Activated B cell treated with CpG ODN at 0.5 μM for 24 hours (primary cell): ENCODE measurements at places on chromosomes 11 and 22. TPM values are rescaled to one million over a fixed set of nuclear protein-coding genes. Genes with fewer than 3 reads are reported as not detected.

DNA sequence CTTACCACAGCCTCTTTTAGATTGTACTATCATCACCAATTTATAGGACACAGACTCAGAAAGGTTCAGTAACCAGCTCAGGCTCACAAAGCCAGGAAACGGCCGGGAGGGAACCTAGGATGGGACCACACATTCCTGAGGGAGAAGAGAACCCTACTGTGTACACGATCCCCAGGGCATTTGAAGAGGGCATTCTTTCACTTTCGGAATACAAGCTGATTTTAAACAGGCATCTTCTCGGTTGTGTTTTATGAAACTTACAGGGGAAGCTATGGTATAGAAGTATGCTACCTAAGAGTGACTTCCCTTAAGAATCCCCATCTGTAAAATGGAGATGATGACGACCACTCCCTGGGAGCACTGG, 19.0 kb downstream of the SMCO4 start:
- DNase-seq = no peak

DNA sequence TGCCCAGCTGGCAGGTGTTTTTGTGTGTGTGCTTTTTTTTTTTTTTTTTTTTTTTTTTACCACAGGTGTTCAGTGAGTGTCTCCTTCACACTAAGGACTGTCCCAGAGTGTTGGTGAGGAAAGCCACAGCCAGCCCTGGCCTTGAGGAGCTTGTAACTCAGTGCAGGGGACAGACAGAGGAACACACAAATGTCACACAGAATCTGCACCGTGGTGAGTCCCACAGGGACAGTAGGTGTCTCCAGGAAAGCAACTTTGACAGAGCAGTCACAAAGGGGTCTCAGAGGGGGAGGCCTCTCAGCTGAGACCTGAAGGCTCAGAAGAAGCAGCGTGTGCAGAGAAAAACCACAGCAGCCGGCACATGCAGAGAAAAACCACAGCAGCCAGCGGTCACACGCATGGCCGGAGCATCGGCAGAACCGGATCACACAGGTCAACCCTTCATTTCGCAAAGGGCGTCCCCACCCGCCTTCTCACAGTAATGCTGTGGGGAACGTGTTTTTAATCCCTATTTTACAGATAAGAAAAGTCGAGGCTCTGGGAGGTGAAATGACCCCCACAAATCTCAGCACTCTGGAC, 101.7 kb upstream of the PRR5 start:
- DNase-seq = no peak

GRCh38 chr11:7691759-7692350, 14.4 kb downstream of the OVCH2 start:
- DNase-seq = no peak

DNA sequence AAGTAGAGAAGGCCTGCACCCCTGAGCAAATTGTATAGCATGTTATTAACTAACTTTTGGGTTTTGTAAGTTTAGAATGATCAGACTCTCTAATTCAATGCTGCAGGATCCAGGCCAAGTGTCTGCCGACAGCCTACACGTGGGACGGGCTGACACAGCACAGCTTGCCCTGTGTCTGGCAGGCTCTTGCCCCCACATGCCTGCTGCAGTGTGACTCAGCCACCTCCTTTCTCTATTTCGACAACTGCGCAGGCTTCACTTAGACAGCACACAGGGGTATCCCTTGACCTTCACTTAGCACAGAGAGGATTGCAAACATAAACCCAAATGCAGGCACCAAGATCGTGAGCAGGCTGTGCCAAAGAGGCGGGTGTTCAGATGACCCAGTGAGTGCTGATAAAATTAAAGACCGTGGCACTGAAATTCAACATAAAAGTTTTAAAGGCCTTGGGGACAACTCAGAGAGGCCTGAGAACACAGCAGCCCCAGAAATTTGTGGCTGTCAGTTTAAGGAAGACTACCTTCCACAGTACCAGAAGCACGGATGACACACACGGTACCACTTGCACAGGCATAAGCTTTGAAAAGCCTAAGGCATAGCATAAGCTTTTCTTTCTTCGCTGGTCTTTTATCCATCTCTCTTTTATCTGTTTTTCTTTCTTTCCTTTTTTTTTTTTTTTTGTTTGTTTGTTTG, 37.8 kb downstream of the SCN3B start:
- DNase-seq = no peak

- no peak for DNase-seq
These were observed 1.1 kb upstream of the TTLL8 start for GRCh38 chr22:50058906-50059880.

GRCh38 chr22:50739894-50740293, 1.9 kb downstream of the ACR start:
- DNase-seq = no peak

DNA sequence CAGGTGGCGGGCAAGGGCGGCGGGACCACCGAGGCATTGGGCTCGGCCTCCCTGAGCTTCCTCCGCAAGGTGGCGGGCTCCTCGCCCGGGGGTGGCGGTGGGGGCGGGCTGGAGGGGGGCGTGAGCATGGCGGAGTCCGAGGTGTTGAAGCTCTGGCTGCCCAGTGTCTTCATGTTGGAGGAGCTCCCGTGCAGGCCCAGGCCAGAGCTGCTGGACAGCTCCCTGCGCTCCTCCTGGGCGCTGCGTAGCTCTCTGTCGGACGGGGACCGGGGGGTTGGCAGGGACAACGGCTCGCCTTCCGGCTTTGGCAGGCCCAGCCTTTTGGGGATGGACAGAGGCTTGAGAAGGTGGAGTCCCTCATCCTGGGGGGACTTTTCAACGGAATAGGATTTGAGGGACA, 43.9 kb upstream of the BID start:
- DNase-seq = no peak

GRCh38 chr11:109349276-109350080, 72.5 kb upstream of the C11orf87 start:
- DNase-seq = no peak

- DNase-seq = no peak
These were observed 9.4 kb upstream of the PLEKHB1 start for GRCh38 chr11:73637012-73637411.

DNA sequence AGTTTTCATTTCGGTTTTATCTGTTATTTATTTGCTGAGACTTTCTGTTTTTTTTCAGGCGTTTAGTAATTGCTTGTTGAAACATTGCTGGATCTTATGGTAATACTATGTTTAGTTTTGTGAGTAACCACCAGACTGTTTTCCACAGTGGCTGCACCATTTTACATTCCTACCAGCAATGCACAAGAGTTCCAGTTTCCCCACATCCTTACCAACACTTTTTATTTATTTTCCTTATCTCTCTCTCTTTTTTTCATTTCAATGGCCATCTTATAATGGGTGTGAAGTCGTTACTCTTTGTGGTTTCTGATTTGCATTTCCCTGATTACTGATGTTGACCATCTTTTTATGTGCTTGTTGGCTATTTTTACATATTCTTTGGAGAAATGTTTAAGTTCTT, 23.7 kb downstream of the USP47 start:
- no peak for DNase-seq

DNA sequence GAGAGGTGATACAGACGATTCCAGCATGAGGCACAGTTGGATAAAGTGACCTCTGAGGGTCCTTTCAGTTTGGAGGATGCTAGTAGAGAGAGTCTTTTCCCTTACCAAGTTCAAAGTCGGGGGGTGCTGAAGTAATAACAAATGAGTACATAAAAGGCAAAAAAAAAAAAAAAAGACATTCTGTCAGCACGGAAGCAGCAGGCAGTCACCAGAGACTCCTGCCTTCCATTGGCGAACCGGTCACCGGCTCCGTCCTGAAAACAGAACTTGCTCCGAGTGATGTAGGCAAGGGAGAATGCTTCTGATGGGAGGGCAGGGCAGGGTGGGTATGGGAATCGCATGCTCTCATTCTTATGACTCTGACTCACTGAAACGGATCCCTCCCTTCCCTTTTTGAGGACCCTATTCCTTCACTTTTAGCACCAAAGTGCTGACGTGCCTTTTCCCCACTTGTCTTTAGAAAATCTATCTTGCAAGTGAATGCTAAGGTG, 65.9 kb downstream of the PRR5L start:
- no peak for DNase-seq

- no peak for DNase-seq
These were observed 178.9 kb downstream of the CTTN start for GRCh38 chr11:70577258-70577603.

GRCh38 chr11:60880643-60881282, 13.4 kb downstream of the ZP1 start:
- DNase-seq = no peak

DNA sequence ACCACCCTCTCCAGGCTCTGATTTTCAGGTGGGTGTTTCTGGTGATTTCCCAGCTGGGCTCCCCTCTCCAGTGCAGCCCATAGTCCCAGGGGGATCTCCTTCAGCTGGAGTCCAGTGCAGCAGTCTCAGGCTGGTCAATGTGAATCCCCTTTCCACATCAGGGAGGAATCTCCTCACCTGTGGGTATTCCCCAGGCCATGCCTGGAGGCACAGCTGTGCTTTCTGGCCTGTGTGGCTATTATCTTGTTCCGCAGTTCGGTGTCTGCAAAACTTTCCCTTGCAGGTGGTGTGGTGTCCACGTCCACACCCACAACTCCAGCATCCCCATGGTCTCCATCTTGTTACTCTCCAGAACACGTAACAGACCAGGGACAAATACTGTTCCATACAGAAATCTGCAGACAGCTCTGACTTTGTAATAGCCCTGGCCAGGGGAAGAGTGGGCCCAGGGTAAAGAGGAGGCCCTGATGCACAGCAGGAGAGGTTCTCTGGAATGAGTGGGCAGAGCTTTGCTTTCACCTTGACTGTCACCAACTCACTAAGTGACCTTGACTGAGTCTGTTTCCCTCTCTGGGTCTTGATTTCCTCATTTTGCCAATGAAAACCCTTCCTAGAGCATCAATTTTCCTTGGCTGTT, 183.2 kb downstream of the CSNK2A3 start:
- DNase-seq = no peak

DNA sequence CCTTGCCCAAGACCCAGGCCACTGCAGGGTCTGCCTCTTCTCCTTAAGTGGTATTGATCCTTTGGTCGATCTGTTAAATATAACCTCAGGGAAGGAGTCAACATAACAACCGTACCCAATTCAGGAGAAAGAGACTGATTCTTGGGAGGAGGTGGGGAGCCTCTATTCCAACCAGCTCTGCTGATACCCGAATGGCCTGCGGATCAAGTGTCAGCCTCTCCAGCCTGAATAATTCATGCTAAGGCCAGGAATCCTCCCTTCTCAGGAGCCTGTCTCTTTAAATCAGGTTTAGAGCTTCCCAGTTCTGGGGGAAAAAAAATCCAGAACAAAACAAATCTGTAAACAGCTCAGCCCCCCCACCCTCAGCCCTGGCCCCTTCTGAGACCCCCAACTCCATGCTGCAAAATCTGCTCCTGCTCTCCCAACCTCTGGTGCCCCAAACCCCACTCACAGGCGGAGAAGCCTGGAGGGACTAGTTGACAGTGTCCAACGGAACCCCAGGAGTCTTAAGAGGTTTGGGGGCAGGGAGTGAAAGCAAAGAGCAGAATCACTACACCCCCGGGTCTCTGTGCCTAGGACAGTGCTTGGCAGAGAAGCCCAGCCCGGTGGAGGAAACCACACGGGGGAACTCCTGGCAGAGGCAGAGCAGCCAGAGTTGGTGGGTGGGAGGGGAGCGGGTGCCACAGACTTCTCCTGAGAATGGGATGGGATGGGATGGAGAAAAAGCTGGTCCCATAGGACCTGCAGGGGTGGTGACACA, 863 bp upstream of the TPBGL start:
- no peak for DNase-seq

GRCh38 chr11:35852056-35852455, 91.8 kb upstream of the LDLRAD3 start:
- no peak for DNase-seq

DNA sequence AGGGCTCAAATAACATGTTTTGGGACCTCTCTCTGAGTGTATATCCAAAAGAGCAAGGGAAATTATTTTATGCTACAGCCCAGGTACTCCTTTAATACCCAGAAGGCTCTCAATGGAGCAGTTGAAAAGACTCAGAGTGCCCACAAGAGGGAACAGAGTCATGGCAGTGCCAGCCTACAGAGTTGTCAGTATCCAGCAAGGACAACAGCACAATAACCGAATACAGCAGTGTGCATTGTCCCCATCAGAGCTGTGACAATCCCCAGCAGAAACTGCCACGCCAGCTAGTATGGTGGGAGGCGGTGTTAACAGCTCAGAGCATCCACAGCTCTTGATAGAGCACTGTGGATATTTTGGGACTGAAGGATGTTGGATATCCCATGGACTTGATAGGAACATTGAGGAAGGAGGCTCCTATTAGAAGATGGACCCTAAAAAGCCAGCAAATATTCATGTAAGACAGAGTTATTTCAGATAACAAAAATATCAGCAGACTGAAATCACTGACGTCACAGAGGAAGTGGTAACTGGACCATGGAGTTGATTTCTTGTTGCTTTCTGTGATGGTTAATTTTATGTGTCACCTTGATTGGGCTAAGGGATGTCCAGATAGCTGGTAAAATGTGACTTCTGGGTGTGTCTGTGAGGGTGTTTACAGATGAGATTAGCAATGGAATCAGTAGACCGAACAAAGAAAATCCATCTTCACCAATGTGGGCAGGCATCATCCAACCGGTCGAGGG, 17.7 kb upstream of the PAFAH1B2 start:
- no peak for DNase-seq

Gene OR52H1
- total RNA-seq = 0.20 and 0.22 TPM in 2 replicates

Gene FAM111A
- 51.5 and 64.3 TPM in 2 replicates for total RNA-seq

Gene TMA7B
- total RNA-seq = 0.58 TPM in 1 of 2 replicates, not detected in the other

Gene VPS26B
- 8.9 and 11.4 TPM in 2 replicates for total RNA-seq

Gene OR8A1
- total RNA-seq = not detected in 2 replicates

Gene PNPLA5
- total RNA-seq = not detected in 2 replicates

Gene POU2AF2
- total RNA-seq = not detected in 2 replicates
